D341Med (cell line): ENCODE measurements at places on chromosomes 13 and 19.

DNA sequence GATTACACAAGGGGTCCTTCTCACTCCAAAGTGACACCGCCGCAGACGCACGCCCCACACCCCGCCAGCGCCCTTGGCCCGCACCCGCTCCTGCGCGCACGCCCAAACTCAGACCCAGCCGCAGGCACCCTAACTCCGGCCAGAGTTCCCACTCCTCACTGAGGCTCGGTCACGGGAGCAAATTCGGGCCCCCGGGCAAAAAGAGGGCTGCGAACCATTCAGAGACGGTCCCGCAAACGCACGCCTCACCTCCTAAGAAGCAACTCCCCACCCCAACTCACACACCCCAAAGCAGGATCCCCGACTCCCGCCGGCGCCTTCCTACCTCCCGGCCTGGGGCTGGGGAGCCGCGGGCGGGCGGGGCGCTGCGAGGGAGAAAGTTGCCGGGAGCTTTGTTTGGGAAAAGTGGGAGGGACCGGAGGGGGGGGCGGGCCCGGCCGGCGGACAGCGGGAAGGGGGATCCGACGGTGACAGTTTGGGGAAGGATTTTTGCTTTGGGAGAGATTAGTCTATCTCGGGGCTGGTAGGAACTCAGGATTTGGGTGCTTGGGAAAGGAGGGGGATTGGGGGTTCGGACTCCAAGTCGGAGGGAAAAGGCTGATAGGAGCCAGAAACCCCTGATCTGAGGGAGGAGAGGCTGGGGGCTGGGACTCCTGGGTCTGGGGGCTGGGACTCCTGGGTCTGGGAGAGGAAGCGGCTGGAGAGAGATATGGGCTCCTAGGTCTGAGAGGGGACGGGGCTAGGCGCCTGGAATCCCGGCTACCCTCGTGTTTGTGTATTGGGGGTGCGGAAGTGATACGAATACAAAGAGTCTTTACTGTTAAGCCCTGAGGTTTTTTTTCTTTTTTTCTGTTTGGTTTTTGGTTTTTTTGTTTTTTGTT lies at the start of gene TEAD2:
TSS of gene TEAD2 (minus strand) at position 369 of the 881 bp plus-strand sequence. CDS start 2,341 bp downstream, outside the sequence.
- peak; percentile 73 for DNase-seq

- DNase-seq, result no peak
Observed at GRCh38 chr19:5537870-5538269, 29.9 kb downstream of the TINCR start.

- DNase-seq, result no peak
Observed at GRCh38 chr13:109301726-109302125, 484.7 kb downstream of the IRS2 start.

GRCh38 chr19:41726493-41726892 lies 18.1 kb downstream of the CEACAM5 start:
- no peak for DNase-seq

- no peak for DNase-seq
Observed at GRCh38 chr19:32816555-32817099, 52.9 kb downstream of the SLC7A9 start.

- no peak for DNase-seq
Observed at GRCh38 chr13:40599747-40600146, 66.7 kb downstream of the FOXO1 start.

- DNase-seq, result no peak
Observed at GRCh38 chr19:40348961-40349507, 539 bp downstream of the PLD3 start.

DNA sequence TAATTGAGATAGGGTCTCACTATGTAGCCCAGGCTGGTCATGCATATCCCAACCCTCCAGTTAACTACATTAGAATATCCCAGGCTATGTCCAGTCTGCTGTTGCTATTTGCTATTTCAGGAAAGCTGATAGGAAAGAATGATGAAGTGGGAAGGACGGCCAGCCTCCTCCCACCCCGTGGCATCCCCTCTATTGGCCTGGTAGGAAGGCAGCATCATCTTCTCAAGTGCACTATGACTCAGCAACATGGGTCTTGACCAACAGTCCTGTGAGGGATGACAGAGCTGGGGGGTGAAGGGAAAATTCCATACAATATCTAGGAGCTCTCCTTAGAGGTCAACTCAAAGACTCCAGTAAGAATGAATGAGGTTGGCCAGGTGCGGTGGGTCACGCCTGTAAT lies 48.0 kb upstream of the ABCC4 start:
- DNase-seq, result no peak

DNA sequence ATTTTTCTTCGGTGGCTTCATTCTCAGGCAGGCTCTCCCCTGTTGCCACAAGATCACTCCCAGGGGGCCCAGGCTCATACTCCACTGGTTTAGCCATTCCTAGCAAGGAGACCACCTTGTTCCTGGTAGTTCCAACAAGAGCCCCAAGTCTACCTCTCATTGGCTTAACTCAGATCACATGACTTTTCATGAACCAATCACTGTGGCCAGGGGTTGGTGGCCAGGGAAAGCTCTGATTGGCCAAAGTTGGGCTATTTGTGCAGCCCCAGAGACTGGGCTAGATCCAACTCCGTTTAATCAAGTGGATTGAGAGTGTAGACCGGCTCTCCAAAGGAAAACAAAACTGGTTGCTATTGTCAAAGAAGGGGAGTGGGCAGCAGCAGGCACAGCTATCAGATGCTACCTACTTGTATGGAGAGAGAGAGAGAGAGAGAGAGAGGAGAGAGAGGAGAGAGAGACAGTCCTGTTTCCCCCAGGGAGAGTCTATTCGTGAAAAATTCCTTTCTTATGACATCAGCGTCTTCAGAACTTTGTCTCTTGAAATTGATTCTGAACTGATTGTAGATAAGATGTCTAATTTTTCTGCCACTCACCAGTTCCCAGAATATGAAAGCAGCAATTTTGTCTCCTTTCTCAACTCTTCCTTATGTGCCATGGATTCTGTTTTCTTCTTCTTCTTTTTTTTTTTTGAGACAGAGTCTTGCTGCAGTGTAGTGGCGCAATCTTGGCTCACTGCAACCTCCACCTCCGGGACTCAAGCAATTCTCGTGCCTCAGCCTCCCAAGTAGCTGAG lies 5.9 kb downstream of the CEACAM19 start:
- DNase-seq, result no peak

GRCh38 chr13:87669379-87669978 lies 1.7 kb upstream of the SLITRK5 start:
- DNase-seq, result no peak

DNA sequence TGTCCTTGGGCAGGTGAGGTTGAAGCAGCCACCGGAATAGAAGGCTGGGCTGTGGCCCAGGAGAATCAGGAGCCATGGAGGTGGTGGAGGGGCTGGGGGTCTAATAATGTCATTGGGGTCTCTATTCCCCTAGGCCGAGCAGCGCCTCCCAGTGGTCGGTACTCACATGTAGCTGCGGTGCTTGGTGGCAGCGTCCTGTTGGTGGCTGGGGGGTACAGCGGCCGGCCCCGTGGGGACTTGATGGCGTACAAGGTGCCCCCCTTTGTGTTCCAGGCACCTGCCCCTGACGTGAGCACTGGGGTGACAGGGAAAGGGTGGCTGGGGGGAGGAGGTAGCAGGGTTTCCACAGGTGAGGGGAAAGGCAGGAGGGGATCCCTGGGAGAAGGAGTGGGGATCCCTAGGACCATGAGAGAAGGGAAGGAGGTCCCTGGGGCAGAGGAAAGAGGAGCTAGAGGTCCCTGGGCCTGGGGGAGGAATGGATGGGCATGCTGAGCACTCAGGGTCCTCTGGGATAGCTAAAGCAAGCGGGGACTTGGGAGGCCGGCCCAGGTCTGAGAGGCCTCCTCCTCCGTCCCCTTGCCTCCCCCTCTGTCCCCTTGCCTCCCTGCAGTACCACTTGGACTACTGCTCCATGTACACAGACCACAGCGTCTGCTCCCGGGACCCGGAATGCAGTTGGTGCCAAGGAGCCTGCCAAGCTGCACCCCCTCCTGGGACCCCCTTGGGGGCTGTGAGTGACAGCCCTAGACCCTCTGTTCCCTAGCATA lies 18.1 kb downstream of the MEGF8 start:
- no peak for DNase-seq

DNA sequence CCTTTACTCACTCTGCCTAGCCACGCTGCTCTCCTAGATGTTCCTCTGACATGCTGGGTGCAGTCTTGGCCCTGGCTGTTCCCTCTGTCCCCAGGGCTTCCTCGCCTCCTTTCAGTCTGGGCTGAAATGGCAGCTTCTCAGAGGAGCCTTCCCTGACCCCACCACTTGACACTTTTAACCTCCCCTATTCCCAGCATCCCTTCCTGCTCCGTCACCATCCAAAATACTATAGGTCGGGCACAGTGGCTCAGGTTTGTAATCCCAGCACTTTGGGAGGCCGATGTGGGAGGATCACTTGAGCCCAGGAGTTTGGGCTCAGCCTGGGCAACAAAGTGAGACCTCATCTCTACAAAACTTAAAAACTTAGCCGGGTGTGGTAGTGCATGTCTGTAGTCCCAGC lies 2.6 kb downstream of the FAM187B start:
- no peak for DNase-seq

- no peak for DNase-seq
Observed at GRCh38 chr13:39729156-39729555, 73.7 kb downstream of the COG6 start.

DNA sequence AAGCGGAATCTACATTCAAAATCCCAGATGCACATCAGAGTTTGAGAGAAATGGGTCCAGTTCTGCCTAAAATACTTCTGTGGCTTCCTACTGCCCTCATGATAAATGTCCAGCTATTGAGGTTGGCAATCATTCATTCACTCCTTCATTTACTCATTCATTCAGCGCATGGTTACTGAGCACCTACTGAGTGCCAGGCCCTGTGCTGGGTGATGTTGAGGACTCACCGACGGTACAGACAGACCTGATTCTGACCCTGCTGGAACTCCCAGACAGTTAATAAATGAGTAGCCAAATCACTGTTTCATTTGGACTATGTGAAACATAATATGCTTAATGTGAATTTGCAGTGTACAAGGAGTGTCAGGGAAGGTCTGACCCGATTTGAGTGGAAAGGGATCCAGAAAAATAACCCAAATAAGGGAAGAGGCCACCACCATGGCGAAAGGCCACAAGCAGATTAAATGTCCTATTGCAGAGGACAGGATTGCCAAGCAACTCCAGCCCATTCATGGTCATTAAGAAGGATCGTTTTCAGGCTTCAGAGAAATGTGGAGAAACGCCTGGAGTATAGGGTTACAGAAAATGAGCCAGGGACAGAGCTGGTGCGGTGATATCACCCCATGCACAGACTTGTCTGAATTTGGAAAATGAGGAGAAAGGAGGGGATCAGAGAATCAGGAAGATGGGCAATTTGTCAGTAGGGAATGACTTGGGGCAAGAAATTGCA lies 20.5 kb downstream of the DYRK1B start:
- DNase-seq, result no peak

DNA sequence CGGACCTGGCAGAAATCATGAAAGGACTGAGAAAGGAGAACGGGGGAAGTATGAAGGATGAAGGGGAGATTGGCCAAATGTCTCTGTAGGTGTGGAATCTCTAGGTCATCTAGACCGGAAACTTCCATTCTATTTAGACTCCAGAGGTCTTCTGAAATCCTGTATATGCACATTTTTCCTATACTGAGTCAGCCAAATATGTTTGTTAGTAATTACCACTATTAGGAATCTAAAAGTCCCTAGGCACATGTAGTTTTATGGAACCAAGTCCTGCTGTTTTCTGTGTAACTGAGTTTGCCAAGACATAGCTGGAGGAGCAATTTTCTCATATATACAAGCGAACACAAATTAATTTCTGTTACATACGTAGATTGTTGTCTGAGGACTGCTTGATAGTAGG lies 498.1 kb downstream of the GPC5 start:
- DNase-seq, result no peak

- no peak for DNase-seq
Observed at GRCh38 chr13:29538652-29539040, 56.8 kb downstream of the SLC7A1 start.

DNA sequence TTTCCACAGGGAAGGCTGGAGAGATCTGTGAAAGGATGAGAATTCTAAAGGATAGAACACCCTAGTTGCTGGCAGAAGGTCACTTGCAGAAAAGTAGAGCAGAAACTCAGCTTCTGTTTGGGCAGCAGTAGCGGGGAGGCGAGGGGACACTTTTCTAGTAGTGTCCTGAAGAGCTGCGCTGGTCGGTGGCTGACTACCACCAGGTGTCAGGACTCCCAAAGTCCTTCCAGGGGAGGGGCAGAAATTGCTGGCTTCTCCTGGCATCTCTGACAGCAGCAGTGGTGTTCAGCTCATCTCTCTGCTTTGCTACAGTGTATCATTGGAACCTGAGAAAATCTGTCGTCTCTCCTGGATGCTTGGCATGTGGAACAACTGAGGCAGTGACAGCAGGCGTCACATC lies 120.9 kb downstream of the ZDHHC20 start:
- no peak for DNase-seq

- DNase-seq, result peak; percentile 82
Observed at GRCh38 chr19:5338656-5339197, 1.9 kb downstream of the PTPRS start.

DNA sequence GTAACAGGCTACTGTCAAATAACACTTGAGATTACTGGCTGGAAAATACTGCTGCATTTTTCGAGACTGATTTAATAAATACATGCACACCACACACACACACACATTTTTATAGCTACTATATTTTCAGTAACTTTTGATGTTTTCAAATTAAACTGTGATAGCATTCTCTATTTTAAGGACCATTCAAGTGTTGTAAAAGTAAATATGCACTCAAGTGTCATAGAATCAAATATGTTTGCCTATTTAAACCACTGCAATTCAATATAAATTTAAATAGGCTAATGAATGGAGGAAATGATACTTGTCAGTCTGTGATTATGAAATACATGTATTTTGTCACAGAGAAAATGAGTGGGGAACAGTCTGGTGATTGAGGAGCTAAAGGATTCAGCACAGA lies 86.7 kb upstream of the TUBA3C start:
- DNase-seq, result no peak

DNA sequence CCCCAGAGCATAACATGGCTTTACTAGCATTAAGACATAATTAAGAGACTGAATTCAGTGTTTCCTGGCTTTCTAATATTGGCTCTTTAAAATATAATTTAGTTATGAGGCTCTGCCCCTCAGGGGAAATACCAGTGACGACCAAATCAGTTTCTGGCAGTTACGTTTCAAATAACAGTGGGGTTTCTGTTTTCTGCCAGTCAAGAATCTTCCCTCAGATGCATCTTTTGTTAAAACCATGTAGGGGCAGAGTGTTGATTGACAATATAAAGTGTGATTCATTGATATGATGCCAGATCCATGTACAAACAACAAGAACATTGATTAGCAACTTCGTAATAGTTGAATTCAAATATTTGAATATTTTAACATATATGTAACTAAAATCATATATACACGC lies 1169.7 kb downstream of the DIAPH3 start:
- no peak for DNase-seq
